ENCODE measurements at places on chromosomes 16 and 17. TPM values are rescaled to one million over a fixed set of nuclear protein-coding genes. Genes with fewer than 3 reads are reported as not detected.

Gene TUFM
- total RNA-seq, result 132 TPM

Gene NUPR1
- total RNA-seq, result 5.7 TPM

Gene MRPL58
- total RNA-seq, result 22.9 TPM

Gene KRT32
- total RNA-seq, result not detected

Gene PPL
- total RNA-seq, result 8.4 TPM

Gene CRYM
- total RNA-seq, result not detected

Gene CCDC200
- not detected for total RNA-seq

Gene PRCD
- total RNA-seq, result 0.49 TPM

Gene TERB1
- 0.06 TPM for total RNA-seq

Gene CUEDC1
- total RNA-seq, result 5.7 TPM

Data from bladder microvascular endothelial cell (primary cell).